Endothelial cell (in vitro differentiated cells): ENCODE measurements at places on chromosomes 6 and 20.

- DNase-seq, result no peak
Measured at GRCh38 chr6:29933955-29934354, 8.4 kb upstream of the HLA-A start.

DNA sequence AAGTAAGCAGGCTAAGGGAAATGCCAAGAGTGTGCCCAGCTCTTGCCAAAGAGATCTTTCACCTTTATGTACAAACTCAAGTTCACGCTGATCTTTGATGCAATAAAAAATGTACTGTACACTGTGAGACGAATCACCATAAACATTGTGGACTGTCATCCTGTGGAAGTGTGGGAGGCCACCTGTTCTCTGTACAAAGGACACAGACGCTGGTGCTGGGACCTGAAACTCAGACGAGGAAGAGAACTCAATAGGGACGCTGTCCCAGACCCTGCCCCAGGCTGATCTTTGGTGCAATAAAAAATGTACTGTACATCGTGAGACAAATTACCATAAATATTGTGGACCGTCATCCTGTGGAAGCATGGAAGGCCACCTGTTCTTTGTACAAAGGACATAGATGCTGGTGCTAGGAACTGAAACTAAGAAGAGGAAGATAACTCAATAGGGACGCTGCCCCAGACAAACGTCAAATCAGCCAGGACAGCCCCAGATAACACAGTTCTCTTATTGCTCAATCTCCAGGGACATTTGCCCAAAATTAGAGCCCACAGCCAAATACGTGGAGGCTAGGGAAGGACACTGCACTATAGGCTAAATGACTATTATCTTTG, 312.7 kb upstream of the SGK1 start:
- DNase-seq, result no peak

DNA sequence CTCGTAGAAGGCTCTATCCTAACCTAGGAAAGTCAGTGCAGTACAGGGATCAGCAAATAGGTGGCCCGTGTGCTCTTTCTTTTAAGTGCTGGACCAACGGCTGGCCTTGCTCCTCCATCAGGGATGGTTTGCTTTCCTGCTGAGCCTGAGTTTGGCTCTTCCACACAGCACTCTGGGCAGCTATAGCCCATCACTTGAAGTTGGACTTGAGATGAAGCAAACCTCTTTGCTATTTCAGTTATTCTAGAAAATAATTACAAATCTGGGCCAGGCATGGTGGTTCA, 66.9 kb upstream of the KCNK16 start:
- peak; percentile 19 for DNase-seq

- no peak for DNase-seq
Measured at GRCh38 chr6:156924246-156924645, 147.1 kb downstream of the ARID1B start.

DNA sequence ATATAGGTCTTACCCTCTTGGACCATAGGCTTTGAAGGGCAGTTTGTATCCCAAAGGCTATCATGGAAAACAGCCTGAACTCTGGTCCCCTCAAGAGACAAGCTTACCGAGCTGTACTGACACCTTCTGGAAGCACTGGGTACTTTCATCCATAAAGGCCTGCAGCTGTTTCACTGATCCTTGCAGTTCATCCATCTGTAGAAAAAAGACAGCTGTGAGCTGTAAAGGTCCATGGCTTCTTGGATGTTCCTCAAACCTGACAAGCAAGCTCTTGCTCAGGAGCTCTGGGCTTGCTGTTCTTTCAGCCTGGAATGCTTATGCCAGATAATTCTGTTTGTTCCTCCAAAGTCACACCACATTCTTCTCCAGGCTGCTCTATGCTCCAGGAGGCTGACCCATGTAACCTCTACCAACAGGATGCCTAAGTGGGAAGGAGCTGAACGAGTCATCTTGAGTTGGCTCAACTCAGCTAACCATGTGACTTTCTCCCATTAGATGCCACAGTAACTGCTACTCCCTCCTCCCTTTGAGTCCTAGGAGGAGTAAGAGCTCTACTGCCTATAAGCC, 8.8 kb upstream of the NDRG3 start:
- DNase-seq, result peak; percentile 68

- no peak for DNase-seq
Measured at GRCh38 chr20:58630063-58630462, 21.0 kb upstream of the STX16 start.

DNA sequence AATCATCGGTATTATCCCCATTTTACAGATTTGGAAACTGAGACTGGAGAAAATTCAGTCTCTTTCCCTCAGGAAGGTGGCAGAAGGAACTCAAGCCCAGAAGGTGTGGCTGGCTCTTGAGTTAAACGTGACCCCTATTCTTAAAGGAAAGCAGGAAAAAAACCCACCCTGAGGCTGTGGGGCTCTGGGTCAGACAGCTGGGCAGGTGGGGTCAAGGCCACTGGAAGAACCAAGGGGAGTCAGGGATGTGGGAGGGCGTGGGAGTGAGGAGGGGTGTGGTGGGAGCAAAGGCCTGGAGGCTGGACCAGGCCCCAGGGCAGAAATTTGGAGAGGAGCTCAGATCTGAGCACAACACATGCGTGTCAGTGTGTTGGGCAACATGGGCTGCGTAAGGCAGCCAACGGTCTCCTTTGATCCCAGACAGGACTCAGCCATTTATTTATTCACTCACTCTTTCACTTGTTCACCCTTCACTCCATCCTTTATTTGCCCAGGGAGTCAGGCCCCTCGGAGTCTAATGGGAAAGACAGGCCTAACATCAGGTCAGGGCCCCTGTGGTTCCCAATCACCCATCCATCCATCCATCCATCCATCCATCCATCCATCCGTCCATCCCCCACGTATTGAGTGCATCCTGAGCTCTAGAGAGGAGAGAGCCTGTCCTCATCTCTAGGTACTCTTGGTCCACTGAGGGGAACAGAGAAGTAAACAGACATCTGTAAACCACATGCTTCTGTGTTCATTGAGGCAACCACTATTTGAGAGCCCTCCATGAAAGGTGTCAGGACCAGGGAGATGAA, 165.0 kb downstream of the VEGFA start:
- no peak for DNase-seq

DNA sequence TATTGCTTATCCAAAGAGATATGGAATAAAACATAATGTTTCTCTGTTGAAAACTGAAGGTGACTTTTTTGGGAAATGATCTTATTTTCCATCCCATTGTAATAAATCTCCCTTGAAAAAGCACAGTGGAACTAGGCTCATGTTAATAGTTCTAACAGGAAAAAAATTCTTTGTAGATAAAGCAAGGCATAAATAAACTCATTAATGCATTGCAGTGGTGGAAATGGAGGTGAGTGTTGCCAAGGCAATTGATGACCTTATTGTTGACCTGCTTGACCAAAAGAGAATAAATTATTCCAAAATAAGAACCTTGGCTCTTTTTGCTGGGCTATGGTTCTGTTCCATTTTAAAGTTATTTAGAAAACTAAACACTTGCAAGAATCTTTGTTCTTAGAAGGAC, 55.2 kb downstream of the TRMT11 start:
- no peak for DNase-seq

GRCh38 chr6:141460743-141461484, 671.8 kb upstream of the GJE1 start:
- DNase-seq, result no peak
